Thyroid gland (tissue), 4 donors: ENCODE measurements at places on chromosomes 5 and 9.
A peak's percentile ranks its signal among the peaks of the same experiment; 100 is the strongest.

DNA sequence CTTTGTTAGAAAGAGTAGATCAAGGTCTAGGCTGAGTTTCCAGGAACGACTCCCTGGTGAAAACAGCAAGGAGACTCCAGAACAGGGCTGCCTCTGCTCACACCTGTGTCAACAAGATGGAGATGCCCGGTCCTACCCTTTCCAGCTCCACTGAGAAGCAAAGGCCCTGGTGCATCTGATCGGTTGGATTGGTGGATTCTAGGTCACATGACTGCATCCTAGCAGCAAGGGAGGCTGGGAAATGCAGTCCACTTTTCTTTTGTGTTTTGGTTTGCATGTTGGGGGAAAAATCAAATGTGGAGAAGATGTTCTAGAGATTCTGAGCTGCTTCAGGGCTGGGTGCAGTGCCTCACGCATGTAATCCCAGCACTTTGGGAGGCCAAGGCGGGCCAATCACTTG, 82.0 kb upstream of the TRIO start:
- no peak for DNase-seq

DNA sequence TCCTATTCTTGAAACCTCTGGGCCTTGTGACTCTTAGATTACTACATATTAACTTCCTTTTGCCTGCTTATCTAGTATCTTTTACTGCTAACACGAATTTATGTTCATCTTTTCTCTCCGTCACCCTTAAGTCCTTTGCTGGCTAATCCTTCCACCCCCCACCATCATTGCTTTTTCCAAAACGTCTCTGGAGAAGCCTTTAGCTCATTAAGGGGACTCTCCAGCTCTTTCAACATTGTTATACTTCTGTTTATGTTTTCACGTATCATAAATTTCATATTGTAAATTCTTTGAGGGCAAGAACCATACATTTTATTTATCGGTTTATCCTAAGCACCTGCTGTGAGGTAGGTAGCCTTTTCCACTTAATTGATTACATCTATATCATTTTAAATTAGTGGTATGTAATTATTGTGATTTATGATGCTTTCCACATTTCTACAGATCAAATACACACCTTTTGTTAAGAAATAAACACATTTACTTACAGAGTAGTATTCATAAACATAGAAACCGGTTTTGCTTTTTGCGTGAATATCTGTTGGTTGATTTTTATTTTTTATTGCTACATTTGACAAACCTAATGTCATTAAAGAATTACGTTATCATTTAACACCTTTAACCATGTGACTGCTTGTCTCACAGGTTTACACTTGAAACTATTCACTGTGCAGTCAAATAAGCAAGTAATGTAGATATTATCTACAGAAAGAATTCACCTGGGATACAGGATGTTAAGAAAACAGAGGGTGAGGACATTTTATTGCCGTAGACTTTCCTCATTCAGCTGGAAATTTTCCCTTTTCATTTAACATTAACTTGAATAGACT, 15.4 kb upstream of the SNX2 start:
- DNase-seq: no peak

DNA sequence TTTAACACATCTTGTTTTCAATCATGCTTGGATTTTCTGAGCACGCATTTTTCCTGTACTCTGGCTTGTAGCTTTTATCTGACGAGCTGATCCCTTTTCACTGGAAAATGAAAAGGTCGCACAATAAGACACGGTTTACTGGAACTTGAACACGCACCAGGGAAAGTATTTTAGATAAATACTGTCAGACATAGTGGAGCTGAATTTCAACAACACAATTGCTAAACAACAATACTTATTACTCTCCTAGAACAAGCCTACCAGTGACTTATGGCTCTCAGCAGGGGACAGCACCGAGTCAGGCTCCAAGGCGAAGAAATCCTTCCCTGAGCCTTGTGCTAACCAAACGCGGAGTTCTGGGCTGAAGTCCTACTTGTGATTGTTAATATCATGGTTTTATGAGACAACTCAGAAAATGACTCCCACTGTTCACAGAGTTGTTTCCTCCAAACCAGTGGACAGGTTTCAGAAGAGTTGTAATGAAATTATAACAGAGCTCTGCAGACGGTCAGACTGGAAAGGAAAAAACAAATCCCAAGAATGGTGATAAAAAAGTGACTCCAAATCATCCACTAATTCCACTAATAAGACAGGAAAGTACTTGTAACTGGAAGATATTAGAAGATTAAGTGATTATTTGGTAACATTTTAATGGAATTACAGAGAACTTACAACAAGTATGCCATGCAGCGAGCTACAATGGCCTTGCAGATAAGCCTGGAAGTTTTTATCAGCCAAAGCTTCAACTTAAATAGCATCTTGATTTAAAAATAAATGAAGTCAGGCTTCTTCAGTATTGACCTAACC, 359.6 kb downstream of the EBF1 start:
- no peak for DNase-seq

DNA sequence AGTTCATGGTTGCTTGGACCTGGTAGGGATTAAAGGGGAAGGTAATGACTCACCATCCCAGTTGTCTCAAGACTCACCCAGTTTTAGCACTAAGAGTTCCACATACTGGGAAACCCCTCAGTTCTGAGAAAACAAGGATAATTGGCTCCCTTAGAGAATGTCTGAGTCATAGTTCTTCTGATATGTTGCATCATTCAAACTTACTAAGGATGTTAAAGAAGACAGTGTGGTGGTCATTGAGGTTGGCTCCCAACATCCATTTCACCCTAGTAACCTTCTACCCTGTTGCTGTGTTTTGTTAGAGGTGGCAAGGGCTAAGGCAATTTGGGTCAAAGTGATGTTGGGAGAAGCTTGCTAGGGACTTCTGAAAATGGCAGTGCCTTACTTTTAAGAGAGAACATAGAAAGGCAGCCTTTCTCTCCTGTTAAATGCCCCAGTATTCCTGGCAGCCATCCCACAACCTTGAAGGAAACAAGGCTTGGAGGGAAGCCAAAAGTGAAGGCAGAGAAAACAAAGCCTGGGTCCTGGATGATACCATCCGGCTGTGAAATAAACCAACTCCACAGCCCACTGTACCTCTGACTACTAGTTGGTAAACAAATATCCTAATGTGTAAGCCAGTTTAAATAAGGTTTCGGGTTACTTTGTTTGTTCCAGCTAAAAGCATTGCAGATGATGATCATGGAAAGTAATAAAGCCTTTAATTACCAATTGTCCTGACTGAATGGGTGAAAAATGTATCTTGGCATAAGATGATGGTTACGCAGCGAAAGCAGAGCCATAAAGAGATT, 80.4 kb upstream of the ADAMTSL1 start:
- peak; percentile 87 for DNase-seq

- DNase-seq: no peak
Measured at GRCh38 chr9:8391566-8391965, 592.0 kb upstream of the DMAC1 start.

- peak; percentile 72 for DNase-seq
Measured at GRCh38 chr5:81779125-81779915, 28.4 kb upstream of the SSBP2 start.

GRCh38 chr5:142981886-142982820, 212.0 kb downstream of the ARHGAP26 start:
- peak; percentile 89 for DNase-seq

GRCh38 chr5:143947313-143947712, 135.4 kb downstream of the HMHB1 start:
- no peak for DNase-seq

GRCh38 chr9:111953444-111953843, 56.8 kb downstream of the UGCG start:
- no peak for DNase-seq

DNA sequence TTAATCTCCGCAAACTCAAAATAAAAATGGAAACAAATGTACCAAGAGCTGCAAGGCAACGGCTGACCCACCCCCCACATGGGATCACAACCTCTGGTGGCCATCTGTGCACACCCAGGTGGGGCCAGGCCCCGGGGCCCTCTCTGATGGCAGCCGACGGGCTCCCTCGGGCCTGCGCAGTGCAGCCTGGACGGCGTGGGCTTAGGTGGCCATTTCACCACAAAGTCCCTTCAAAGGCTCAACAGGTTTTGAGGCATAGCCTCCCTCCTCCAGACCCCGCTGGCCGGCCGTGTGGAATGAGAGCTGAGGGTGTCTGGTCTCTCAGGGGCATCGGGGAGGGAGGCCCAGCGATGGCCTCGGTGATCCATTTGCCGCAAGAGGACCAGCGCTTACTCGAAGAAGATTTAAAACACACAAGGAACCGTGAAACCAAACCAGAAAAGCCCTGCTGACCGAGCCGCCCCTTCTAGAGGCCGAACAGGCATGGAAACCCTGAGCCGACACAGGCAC, 42.7 kb upstream of the CEP72 start:
- no peak for DNase-seq

- no peak for DNase-seq
Measured at GRCh38 chr9:88988796-88989641, 2.2 kb upstream of the S1PR3 start.

DNA sequence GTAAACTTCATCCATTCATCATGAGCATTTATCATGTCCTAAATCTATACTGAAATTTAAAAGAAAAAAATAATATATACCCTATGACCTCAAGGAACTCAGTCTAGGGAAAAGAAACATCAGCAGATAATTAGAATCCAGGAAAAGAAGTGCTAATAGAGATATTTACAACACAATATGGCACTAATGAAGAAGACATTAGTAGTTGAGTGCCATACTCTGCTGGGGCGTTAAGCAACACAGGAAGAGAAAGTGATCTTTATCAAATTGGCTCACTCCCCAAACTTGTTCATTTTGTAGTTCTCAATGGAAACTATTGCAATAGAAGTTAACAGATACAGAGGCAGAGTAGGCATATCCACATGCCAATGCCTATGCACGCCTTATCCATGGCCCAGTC, 27.5 kb downstream of the GABRA6 start:
- DNase-seq: no peak
